ENCODE measurements at places on chromosomes 7 and 10. TPM values are rescaled to one million over a fixed set of nuclear protein-coding genes. Genes with fewer than 3 reads are reported as not detected.

Gene FAM149B1
- total RNA-seq = 13.4 TPM

Gene OR6V1
- total RNA-seq = not detected

Gene SYCE1
- total RNA-seq = not detected

- no peak for DNase-seq
Observed at GRCh38 chr7:47619806-47620205, 37.9 kb upstream of the TNS3 start.

DNA sequence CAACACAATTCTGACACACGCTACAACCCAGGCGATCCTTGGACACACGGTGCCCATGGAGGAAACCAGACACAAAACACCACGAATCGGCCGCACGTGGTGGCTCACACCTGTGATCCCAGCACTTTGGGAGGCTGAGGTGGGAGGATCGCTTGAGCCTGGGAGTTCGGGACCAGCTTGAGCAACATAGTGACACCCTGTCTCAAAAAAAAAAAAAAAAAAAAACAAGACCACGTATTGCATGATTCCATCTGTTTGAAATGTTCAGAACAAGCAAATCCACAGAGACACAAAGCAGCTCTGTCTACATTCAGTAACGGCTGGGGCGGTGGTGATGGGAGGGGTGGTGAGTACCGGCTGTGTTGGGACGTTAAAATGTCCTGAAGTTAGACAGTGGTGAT, 25.2 kb downstream of the ADAP1 start:
- peak; percentile 20 for DNase-seq

DNA sequence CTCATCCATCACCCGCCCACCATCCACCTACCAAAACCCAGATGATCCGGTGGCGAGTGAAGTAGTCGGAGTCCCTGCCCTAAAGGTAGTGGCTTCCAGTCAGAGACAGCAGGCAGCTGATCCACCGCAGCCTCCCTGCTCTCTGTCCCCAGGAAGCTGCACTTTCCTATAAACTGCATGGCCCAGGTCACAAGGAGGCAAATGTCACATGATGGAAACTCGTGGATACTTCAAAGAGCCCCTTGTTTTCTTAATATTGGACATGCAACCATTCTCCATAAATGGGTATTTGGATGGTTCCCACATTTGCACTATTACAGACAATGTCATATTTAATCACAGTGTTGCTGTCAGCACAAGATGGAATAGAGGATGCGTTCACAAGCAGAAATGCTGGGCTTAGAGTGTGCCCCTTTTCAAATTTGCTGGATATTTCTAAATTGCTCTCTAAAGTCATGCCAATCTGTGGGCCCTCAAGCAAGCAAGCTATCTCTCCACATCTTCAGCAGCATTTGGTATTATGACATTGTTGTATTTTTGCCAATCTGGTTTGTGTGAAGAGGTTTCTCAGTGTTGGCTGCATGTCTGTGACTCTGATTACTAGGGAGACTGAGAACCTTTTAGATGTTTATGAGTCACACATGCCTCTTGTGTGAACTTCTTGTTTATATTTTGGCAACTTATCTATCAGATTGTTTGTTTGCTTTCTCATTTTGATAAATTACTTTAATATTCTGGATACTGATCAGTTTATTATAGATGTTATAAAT, 822.0 kb downstream of the TNS3 start:
- no peak for DNase-seq

- DNase-seq = no peak
Observed at GRCh38 chr10:62075912-62076311, 174.4 kb downstream of the ARID5B start.

DNA sequence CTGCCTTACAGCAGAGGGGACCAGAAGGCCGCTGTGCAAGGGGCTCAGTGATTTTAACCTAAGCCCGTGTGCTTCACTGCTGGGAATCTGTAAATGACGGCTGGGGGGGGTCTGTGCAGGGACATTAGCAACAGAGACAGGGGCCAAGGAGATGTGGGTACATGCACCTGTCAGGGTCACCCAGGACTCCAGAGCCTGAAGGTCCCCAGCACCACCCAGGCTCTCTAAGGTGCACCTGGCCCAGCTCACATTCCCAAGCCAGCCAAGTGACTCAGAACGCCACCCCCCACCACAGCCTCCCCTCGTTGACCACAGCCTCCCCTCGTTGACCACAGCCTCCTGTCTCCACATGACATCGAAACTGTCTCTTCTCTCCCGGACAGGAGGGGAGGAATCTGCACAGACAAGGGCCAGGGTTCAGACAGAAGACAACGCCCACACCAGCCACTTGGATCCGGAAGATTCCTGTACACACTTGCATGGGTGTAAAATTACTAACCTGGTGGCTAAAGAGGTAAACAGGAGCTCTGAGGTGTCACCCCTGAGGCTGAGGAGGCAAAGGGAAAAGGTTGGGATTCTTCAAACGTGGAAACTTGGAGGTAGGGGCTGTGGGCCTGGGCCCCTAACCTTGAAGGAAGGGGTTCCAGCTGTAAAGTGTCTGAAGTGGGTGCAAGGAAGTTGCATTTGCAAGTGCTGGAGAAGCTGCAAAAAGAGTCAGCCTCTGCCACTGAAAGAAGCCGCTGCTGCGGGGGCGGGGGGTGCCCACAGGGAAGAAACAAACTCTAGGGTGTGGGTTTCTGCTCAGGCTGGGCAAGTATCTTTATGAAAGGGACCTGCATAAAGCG, 27.0 kb downstream of the CALML3 start:
- peak; percentile 65 for DNase-seq

- no peak for DNase-seq
Observed at GRCh38 chr10:119323085-119324016, 116.0 kb downstream of the GRK5 start.

GRCh38 chr7:3338161-3338560, 37.1 kb downstream of the SDK1 start:
- DNase-seq = no peak
